ENCODE measurements at places on chromosomes 5 and 9.

- DNase-seq: peak; percentile 32
These were observed 440.0 kb downstream of the ENC1 start for GRCh38 chr5:74200560-74200959.

DNA sequence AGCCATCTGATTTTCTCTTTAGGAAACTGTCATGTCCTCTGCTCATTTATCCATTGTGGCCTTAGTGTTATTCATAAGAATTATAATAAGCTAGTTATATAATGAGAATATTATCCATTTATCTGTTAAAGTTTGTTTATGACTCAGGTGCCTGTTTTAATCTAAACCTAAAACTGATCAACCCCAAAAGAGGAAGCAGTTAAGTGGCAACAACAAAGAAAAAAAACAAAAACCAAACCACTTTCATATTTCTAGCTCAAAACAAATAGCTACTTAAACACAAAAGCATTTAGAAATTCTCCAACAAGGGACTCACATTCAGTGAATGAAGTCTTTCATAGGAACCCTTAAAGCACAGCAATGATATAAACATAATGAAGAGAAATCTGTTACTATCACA, 116.4 kb downstream of the APBA1 start:
- no peak for DNase-seq

- no peak for DNase-seq
These were observed 19.0 kb downstream of the GFPT2 start for GRCh38 chr5:180334176-180334575.

- no peak for DNase-seq
These were observed 239.3 kb downstream of the CETN3 start for GRCh38 chr5:90170261-90170660.

DNA sequence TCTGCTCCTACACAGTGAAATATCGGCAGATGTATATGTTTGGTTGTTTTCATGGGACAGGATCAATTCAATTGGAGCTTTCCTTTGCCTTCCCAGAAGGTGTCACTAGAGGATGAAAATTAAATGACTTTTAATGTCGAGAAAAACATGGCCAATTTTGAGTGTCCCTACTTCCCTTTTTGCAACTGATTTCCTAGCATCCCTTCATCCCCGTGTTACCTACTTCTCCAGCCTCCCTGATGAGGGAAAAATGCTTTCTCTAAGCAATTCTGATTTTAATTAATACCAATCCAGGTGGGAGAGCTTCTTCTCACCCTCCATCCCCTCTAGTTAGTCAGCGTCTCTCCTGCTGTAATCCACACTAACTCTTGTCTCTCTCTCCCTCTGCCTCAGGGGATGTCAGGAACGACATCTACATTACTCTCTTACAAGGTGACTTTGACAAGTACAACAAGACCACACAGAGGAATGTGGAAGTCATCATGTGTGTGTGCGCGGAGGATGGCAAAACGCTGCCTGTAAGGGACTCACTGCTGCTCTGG, 64.9 kb downstream of the DOCK2 start:
- DNase-seq: peak; percentile 67

DNA sequence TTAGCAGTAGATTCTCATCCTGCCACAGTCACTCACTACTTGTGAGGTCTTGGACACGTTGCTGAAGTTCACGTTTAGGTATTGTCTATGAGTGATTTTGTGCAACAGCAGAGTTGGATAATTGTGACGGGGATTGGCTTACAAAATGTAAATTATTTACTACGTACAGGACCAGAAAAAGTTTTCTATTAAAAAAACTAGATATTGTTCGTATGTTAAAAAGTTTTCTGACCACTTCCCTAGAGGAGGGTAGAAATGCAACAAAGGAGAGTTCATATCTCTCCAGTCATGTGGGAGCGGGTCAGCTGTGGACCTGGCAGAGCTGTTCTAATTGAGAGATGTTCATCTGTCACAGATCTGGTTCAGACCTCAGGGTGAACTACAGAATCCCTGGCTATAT, 976.1 kb upstream of the NUDT12 start:
- DNase-seq: no peak

- peak; percentile 22 for DNase-seq
These were observed 17.8 kb downstream of the UNC13B start for GRCh38 chr9:35179347-35180280.

GRCh38 chr5:176738637-176739250, 71.6 kb upstream of the UNC5A start:
- no peak for DNase-seq

GRCh38 chr5:169423580-169424278, 122.8 kb upstream of the SLIT3 start:
- peak; percentile 32 for DNase-seq

DNA sequence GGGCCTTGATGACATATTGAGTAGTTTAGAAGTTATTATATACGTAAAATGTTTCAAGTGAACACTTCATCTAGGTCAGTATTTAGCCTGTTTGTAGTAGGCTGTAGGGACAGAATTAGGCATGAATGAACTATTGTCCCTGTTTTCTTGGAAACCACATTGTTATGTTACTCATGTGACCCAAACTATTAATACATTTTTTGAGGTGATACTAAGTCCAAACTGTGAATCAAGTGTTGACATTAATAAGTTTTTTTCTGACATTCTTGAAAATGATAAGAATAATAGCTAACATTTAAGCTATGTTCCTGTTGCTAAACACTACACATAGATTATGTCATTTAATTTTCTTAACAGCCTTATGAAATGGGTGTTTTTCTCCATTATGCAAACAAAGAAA, 1642.7 kb upstream of the WWC1 start:
- no peak for DNase-seq

DNA sequence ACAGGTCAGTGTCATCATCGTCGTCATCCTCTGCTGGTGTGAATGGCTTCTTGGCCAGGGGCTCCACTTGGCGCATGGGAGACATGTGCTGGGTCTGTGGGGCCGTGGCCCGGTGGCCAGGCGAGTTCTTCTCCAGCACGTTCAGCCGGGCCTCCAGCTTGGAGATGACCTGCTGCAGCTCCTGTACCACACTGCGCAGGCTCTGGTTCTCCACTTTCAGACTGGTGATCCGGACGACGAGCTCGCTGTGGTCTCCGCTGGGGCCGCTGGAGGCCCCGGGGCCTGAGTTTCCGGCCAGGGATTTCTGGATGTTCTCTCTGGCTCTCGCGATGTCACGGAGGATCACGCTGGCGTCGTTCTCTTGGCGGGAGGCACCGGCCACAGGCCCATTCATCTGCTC, 40.6 kb downstream of the ZNF484 start:
- DNase-seq: no peak

DNA sequence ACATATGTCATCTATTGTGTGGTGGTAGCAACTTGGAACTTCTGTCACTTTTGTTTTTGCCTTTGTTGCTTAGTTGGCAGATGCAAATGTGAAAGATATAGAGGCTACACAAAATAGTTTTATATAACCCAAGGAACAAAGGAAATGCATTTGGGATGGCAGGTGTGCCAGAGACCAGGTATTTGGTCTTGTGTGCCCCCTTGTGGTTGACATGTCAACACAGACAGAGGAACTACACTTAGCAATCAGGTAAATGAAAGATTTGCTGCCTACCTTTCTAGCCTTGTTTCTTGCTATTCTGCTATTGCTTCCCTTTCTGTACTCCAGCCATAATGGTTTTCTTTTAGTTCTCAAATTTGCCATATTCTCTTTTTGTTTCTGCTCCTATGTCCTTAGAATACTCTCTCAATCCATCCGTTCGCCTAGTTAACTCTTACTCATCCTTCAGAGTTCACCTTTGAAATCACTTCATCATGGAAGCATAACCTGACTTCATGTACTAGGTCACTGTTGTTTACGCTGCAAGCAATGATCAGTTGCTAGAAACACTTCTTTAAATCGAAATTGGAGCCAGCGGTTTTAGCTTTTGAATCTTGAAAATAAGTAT, 119.5 kb downstream of the TRPM3 start:
- peak; percentile 53 for DNase-seq

GRCh38 chr5:141630570-141631140, 6.0 kb downstream of the HDAC3 start:
- no peak for DNase-seq

DNA sequence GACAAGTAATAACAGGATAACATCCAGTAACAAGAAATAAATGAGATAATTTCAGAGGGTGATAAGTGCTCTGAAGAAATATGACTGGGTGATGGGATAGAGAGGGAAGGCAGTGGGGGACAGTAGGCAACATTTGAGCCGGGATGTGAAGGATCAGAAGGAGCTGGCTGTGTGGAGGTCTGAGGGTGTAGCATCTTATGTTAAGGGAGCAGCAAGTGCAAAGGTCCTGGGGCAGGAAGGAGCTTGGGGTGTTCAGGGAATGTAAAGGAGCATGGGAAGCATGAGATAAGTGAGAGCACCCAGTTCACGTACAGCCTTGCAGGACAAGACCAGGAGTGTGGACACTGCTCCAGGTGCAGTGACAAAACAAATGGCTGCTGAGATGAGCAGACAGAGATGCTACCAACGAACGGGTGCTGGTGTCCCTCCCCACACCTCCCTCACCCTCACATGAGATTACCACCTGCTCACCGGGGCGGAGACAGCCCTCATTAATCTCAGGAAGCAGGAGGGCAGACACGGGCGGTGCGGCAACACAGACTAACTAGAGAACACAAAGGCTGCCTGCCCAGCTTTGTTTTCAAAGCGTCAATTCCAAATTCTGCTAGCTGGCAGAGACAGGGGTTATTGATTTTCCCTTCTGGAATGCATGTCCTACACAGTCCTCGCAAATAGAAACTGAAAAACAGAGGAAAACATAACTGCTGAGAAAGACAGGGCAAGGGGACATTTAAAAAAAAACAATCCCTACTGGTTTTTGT, 298.1 kb upstream of the PANK3 start:
- DNase-seq: no peak

DNA sequence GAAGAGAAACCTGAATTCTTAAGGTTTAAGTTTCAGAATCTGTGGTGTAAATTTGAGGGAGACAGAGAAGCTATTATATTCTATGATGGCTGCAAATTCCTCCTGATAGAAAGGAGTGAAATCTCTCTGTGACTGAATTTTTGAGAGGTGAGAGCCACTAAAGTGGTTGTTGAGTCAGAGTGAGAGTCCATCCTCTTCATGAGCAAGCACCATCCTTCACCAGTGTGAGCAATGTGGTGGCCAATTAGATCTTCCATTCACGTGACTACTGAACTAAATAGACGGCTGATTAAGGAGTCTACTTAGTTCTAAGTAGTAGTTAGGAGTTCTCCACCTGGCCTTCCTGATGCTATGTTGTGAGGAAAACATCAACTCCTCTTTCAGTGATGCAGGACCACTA, 147.8 kb upstream of the CCNH start:
- no peak for DNase-seq

DNA sequence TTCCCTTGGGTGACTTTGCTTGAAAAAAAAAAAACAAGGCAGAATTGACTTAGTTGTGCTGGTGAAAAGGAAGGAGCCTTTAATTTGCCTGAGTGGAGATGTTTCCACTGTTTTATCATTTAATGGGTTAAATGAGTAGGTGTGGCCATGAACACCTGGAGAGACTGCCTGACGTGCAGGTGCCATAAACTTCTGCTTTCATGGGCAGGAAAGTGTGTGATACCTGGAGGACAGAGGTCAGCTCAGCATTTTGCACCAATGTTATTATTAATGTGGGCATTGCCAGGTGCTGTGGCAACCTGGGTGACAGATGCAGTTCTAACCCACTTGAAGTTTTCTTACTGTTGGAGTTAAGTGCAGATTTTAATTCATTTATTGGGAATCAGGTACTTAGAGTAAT, 145.4 kb downstream of the CD180 start:
- no peak for DNase-seq

DNA sequence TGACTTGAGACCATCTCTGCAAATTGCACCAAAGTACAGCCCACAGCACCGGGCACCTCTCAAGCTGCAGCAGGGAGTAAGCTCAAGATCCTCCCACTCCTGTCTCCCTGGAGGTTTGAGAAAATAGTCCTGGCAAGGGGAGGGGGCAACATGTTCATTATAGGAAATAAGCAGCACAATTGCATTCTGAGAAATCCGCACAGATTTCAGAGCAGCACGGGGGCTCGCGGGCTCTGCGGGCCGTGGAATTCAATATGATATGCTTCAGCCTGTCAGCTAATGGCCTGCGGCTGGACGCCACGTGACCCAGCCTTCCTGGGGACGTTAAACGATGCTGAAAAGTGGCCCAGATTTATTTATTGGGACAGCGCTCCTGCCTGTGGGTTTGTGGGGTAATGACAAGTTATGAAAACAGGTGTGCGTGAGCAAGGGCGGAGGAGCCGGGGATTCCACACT, 156.4 kb downstream of the DAB2IP start:
- peak; percentile 13 for DNase-seq
